Osteoblast (primary cell): ENCODE measurements at places on chromosomes 4 and X. TPM values are rescaled to one million over a fixed set of nuclear protein-coding genes. Genes with fewer than 3 reads are reported as not detected.
A peak's percentile ranks its signal among the peaks of the same experiment; 100 is the strongest.

- peak; percentile 83 for DNase-seq
Observed at GRCh38 chrX:53440621-53441517, 6.7 kb upstream of the HSD17B10 start.

GRCh38 chr4:175823015-175823742, 11.1 kb upstream of the GPM6A start:
- no peak for DNase-seq

- DNase-seq = peak; percentile 64
Observed at GRCh38 chr4:39814403-39815185, 116.7 kb downstream of the UBE2K start.

- DNase-seq = peak; percentile 26
Observed at GRCh38 chr4:143667461-143667860, 33.0 kb downstream of the FREM3 start.

DNA sequence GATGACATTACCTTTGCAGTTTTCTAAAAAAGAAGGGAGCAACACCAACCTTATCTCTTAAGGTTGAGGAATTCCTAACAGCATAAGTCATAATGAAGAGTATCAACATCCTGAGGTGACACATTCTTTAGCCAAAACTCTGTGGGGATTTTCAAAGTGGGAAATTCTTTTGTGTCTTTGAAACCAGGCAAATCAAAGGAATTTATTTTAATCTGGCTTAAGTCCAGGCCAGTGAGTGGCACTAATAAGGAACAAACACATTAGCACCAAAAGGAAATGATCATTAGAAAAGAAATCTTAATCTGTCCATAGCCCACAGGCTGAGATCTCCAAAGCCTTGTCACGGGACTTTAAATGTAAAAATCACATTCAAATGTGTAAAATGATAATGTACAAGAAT, 110.1 kb downstream of the LARP7 start:
- DNase-seq = no peak

- DNase-seq = no peak
Observed at GRCh38 chrX:127606590-127606989, 445.6 kb downstream of the ACTRT1 start.

DNA sequence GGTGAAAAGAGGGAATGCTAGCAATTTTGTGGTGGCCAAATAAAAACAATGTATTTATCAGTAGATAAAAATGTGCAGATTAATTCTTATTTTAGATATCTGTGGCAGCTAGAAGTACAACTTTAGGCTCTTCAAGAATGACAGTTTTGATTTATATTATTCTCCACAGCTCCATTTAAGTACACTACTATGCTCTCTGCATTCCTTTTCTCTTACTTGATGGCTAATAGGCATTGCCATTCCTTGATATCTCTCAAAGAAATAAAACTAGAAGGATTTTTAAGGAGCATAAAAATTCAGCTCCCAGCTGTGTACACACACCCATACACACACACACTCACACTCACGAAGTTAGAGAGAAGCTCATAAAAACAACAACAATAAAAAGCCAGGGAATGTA, 59.4 kb upstream of the H2AZ1 start:
- no peak for DNase-seq

DNA sequence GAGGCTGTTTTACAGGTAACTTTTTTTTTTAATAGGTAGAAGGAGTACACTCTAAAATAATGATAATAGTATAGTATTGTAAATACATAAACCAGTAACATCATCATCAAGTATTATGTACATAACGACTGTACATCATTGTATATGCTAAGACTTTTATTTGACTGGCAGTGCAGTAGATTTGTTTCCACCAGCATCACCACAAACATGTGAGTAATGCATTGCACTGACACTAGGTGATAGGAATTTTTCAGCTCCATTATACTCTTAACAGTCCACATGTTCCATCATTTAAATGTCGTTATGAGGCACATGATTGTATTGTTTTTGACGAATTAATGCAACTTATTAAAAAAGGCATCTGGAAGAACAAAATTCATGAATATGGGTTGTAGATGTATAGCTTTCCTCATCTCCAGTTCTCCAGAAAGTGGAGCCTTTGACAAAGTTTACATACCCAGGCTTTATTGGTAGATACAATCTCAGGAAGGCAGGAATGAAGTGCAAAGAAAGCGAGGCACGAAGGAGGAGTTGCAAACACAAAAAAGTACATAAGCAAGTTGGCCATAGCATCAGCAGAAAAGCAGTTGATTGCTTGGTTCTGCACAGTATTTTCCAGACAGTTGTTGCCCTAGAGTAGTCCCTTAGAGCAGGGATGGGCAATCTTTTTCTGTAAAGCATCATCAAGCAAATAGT, 336.9 kb upstream of the NR3C2 start:
- no peak for DNase-seq

DNA sequence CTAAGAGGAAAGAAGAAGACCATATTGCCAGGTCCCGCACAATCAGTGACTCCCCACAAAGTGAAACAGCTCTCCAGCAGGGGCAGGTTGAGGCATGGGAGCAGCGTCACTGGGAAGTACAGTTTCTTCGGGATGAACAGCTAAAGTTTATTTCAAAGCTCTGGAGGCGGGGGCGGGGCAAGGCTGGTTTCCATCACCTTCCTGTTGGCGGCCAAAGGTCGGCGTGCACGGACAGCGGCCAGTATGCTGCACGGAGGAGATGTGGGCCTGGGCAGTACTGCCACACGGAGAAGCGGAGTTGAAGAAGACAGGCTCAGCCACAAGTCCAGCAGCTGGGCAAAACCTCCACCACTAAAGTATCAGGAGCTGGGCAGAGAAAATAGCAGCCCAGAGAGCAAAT, 951 bp upstream of the ZNF518B start:
- DNase-seq = no peak

GRCh38 chrX:45689971-45690370, 489.3 kb upstream of the DIPK2B start:
- DNase-seq = no peak

DNA sequence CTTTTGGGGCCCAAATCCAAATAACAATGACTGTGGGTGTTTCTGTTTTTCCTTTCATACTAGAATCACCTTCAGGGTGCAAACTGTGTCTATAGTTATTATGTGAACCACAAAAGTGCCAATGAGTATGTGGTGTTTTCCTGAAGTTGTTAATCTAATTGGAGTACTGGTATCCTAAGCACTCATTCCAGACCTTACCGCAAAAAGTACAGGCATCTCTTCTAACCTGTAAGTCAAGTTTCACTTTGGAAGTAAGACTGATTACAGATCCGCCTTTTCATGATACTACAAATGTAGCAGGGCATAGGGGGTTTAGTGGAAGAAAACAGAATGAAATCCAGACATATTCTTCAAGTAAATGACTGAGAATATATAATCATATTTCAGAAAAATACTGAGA, 16.1 kb downstream of the COQ2 start:
- DNase-seq = no peak

DNA sequence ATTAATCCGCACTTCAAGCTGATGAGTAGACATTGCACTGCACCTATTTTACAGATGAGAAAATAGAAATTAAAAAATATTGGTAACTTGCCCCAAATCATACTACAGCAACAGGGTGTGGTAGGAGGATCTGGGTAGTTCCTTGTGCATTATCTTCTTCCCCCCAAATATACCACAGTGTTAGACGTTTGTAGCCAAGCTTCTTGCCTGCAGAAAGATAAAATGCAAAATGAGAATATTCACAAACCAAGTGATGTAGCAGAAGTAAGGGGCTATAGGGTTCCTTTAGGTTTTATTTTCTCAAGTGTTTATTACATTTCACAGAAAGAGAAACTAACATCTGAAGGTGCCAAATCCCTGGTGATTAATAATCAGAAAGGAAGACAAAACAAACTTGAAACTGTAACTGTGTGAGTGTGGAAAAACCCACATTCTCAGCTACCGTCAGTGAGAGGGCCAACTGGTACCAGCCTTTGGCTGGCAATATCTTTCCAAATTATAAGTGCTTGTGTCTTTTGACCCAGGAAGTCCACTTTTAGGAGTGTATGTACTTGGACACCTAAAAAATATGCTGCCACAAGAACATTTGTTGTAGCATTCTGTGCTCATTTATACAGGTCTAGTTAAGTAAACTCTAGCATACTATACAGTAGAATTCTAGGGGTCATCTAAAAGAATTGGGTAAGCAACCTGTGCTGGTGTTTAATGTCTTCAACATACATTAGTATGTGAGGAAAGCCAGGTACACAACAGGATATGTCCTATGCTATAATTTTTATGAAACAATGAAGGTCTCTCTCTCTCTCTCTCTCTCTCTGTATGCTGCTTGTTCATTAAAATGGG, 6.7 kb upstream of the CD38 start:
- no peak for DNase-seq

DNA sequence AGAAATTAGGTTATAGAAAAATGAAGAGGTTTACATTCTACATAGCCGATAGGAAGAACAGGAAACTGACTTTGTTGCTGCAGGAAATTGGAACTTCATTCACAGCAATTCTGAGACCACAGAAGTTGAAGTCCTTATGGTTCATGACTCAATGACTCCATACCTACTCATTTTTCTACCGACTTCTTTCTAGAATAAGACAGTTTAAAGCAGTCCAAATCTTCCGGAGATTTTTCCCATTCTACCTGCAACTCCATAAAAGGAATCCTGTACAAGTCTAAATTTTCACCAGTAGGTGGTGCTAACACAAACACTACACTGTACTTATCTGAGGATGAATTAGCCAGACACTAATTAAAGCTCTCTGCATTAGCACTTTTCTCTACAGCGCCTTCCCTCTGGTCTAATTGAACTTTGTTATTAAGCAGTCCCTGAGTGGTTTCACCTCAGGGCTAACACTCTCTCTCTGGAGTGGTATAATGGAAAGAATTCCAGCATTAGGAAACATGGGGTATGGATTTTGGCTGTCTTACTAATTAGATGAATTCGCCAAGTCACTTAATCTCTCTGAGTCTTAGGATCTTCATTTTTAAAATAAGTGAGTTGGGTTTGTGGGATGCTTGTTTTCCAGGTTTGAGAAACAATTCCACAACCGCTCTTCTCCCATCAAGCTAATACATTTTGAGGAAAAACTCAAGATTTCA, 167.9 kb downstream of the SMIM20 start:
- no peak for DNase-seq

DNA sequence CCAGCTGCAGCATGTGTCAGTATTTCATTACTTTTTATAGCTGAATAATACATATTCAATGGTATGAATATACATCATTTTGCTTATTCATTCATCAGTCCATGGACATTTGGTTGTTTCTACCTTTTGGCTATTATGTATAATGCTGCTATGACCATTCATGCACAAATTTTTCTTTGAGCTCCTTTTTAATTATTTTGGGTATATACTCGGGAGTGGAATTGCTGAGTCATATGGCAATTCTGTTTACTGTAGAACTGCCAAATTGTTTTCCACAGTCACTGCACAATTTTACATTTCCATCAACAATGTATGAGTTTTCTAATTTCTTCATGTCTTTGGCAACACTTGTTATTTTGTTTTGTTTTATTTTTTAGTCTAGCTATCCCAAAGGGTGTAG, 405.9 kb upstream of the PITX2 start:
- no peak for DNase-seq

- DNase-seq = peak; percentile 54
Observed at GRCh38 chr4:53961351-53961750, 103.1 kb downstream of the CHIC2 start.

DNA sequence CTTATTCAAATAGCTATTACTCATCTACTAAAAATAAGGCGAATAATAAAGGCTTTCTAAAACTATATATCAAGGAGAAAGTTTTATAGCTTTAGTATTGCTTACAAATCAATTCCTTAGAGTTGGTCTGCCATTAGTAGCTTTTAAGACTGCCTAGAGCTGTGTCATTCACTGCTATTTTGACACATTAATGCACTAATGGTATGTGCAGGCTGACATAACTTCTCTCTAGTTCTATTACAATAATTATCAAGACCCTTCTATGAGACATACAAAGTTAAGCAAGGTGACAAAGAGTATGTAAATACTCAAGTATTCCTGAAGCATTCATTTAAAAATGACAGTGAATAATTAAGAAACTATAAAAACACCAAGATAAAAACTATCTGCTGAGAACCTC, 625.3 kb downstream of the STPG2 start:
- DNase-seq = no peak

- DNase-seq = peak; percentile 42
Observed at GRCh38 chrX:49177873-49178480, 6.3 kb downstream of the PLP2 start.

DNA sequence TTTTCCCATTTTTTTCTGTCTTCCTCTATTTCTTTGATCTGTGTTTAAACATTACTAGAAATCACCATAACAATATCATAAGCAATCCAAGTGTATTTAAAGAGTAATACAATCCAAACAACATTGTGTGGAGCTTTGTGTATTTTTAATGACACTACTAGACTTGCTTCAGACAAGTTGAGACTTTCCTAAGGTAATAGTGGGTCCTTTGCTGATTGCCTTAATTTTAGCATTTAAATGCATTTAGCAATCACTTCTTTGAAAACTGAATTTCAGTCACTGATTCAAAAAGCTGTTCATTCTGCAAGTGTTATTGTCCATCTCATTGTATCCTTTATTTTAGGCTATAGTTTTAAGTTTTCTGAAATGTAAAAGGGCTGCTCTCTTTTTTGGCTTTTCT, 804.8 kb downstream of the ADGRL3 start:
- DNase-seq = no peak

Gene ANOS1
- 1.1 and 1.5 TPM in 2 replicates for total RNA-seq

Gene FAT1
- total RNA-seq = 474 and 522 TPM in 2 replicates

Gene DMRTC1B
- total RNA-seq = not detected in 2 replicates

Gene FAM149A
- total RNA-seq = 3.3 and 12.7 TPM in 2 replicates

Gene HTN3
- total RNA-seq = not detected in 2 replicates
